ENCODE measurements at places on chromosomes 11 and 22.

- DNase-seq = no peak
Measured at GRCh38 chr11:119680541-119681360, 48.2 kb downstream of the NECTIN1 start.

DNA sequence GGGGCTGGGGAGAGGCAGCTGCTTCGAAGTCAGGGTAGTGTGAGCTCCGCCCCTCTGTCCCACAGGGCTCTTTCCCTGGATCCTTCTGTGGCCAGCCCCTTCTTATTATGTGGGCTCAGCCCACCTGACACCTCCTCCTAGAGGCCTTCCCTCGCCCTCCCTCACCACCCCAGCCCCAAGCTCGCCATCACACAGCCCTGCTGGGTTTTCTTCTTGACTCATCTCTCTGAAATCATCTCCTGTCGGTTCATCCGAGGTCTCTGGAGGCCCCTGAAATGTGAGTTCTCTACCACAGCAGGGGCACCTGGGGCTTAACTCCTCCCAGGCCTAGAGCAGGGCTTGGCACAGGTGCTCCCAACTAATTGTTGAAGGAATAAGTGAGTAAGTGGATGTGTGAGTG is 65.2 kb downstream of the CACNA1I start:
- DNase-seq = no peak

DNA sequence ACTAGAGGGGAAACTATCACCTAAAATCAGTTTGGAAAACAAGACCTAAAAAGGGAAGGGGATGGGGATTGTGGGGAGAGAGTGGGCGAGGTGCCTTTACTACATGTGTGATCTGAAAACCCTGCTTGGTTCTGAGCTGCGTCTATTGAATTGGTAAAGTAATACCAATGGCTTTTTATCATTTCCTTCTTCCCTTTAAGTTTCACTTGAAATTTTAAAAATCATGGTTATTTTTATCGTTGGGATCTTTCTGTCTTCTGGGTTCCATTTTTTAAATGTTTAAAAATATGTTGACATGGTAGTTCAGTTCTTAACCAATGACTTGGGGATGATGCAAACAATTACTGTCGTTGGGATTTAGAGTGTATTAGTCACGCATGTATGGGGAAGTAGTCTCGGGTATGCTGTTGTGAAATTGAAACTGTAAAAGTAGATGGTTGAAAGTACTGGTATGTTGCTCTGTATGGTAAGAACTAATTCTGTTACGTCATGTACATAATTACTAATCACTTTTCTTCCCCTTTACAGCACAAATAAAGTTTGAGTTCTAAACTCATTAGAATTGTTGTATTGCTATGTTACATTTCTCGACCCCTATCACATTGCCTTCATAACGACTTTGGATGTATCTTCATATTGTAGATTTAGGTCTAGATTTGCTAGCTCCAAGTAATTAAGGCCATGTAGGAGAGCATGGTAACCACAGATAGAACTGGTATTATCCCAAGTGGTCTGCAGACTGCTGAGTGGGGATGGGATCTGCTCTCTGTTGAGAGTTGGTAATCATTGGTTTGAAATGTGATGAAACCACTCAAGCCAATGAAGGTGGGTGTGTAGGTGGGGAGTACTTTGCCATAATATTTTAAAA is 3.6 kb downstream of the NEAT1 start:
- DNase-seq = no peak

DNA sequence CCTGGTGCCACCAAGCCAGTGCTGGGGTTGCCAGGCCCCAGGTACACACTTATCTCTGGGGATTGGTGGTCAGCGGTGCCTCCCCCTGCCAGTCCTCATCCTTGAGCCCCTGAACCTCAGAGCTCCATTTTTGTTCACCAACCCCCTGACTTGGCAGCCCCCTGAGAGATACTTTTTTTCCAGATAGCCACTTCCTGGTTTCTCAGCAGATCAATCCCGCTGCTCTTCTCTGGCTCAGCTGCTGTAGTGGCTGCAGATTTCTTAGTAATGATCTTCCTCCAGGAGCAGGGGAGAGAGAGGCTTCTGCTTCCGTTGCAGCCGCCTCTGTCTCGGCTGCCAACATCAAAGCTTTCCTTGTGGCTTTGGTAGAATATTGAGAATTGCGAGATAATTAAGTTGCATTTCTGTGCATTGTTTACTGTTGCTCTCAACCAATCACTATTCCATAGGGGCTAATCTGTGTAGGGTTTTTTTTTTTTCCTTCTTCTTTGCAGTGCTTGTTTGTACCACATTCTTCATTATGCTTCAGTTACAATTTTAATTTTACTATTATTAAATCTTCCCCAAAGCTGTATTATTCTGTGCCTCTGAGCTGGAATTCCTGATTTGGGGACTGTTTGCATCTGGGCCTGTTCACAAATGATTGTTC is 92.1 kb downstream of the PKNOX2 start:
- no peak for DNase-seq

DNA sequence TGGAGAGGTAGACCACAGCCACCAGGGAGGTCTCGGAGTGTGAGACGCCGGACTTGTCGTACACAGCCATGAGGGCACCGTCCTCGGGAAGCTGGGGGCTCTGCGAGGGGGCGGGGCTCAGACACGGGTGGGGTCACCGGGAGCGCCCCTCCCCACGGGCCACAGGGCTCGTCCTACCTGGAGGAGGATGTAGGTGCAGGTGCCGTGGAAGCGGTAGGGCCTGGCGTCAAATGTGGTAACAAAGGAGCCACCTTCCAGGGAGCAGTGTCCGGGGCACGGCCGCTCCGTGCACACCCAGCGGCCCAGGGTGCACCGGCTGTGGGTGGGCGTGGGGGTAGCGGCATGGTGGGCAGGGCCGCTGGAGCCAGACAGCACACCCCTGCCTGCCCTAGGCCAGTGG is 7.5 kb downstream of the MUC6 start:
- no peak for DNase-seq

- no peak for DNase-seq
Measured at GRCh38 chr11:23765682-23766252, 731.1 kb upstream of the LUZP2 start.

DNA sequence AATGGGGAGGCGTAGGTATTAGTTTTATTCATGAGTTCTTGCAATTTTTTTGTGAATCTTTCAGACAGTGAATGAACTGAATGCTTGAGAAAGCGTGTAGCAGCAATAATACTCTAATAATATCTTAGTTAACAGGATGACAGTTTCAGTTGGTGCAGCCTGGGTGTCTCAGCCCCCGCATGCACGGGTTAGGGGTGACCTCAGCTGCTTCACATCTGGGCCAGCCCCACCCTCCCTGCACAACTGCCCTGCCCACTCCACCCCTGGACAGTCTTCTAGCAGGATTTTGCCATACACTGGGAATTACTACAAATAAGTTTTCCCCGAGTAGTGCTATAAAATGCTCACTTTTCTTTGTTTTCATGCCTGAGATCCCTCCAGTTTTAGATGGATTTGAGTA is 83.2 kb downstream of the ST3GAL4 start:
- no peak for DNase-seq

- DNase-seq = no peak
Measured at GRCh38 chr22:26968859-26969523, 311.6 kb downstream of the MIAT start.

GRCh38 chr11:37449146-37449545 is 851.1 kb upstream of the RAG2 start:
- DNase-seq = no peak

GRCh38 chr11:12686246-12687060 is 12.2 kb downstream of the TEAD1 start:
- no peak for DNase-seq

DNA sequence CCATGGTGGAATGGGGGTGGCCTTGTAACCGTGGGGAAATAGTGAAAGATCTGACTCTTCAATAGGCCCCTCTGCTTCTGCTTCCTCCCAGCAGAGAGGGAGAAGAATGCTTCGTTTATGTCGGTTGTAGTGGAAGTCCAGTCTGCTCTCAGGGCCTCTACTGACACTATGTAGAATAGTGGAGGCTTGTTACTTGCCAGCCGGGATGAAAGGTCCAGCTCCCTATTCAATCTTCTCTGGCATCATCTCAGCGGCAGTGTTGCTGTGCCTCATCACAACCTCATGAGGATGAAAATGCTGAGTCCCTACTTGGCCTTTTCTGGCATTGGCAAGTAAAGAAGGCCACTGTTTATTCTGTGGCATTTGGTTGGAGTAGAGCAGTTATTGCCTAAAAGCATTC is 820.9 kb upstream of the TENM4 start:
- DNase-seq = no peak

GRCh38 chr22:44623771-44624510 is 78.1 kb upstream of the PRR5 start:
- no peak for DNase-seq

GRCh38 chr11:111406589-111406988 is 27.5 kb upstream of the POU2AF1 start:
- DNase-seq = no peak

DNA sequence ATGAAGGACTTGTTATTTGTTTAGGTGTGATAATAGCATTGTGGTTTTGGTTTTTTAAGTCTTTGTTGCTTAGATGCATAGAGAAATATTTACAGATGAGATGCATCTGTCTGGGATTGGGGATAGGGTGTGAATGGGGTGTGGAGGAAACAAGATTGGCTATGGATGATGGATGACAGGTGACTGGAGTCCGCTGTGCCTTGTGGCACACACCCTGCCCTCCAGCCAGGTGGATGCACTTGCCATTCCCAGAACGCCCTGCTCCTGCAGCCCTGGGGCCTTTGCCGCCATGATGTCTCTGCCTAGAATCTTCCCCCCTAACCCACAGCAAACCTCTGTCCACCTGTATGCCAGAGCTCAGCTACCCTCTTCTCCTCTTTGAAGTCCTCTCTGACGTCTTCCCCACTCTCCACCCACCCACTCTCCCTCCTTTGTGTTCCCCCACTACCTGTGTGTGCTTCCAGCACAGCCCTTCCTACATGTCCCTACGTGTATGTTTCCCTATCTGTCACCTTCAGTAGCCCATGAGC is 54.7 kb downstream of the WNT11 start:
- no peak for DNase-seq

DNA sequence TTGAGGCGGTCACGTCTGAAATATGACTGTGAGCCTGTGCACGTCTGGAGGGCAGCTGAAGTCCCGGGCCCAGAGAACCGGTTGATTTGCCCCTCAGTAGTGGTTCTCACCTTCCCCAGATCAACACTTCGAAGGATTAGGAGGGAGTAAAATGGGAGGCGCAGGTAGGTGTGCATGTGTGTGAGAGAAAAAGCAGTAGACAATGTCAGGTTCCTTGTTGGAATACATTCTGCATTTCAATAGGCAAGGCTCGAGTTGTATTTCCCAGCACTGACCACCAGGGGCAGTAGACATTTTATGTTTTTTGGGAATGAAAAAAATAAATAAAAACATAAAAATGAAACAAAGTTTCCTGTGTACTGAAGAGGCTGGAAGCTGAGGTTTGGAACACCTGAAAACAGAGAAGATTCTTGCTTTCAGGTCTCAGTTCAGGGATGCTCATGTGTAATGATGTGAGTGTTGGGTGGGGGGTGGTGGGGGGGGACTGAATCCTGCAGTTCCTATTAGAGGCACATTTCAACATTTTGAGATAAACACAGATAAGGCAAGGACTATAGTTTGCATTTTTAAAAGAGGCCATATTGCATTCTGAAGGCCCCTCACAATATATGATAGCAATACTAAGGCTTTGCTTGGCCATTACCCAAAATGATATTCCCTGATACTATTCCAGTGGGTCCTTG is 333.9 kb downstream of the CADM1 start:
- no peak for DNase-seq

DNA sequence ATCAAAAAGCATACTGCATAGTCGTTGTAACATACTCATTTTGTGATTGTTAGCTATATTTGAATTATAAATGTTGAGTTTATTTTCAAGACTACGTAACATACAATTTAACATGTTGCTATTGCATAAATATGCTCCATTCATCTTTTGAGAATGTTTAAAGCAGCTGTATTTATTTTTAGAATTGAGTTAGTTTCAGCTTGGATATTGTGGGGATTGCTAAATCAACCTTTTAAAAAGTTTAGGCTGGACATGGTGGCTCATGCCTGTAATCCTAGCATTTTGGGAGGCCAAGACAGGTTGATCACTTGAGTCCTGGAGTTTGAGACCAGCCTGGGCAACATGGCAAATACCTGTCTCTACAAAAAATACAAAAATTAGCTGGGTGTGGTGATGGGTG is 288.1 kb downstream of the DYNC2H1 start:
- DNase-seq = no peak

GRCh38 chr22:39593066-39593930 is 22.7 kb downstream of the CACNA1I start:
- DNase-seq = no peak
